ENCODE measurements at places on chromosomes 2 and 18.

DNA sequence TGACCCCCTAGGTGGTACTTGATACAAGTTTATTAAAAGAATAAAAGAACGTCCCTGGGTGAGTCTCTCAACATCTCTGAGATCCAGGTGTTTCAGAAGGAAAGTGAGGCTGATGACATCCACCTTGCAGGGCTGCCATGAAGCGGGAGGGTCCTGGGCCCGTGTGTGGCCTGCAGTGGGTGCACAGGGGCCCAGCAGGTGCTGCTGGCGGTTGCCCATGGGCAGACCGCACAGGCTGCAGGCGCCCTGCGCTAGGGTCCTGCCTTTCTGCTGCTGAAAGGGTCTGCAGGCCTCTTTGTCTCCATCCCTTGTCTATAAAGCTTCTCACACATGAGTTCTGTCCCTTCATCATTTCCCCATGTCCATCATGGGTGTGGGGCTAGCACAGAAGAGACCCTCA, 247.0 kb downstream of the TFCP2L1 start:
- DNase-seq, result no peak

- no peak for DNase-seq
Observed at GRCh38 chr2:239778042-239778851, 246.9 kb downstream of the NDUFA10 start.

DNA sequence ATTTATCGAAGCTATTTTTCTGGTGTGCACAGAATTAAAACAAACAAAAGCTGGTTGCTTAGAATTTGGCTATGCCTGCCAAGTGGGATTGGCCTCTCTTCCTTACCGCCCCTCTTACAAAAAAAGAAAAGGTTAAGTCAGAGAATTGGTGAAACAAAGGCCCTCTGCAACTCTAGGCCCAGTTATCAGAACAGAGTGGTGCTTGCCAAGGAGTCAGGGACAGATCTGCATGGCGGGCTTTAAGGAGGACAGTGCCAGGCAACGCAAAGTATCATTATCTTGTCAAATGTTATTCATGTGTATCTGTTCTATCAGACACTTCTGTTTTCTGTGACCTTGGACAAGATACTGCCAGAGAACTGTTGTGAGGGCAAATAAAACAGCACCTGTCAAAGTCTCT, 78.3 kb downstream of the TGIF1 start:
- no peak for DNase-seq

DNA sequence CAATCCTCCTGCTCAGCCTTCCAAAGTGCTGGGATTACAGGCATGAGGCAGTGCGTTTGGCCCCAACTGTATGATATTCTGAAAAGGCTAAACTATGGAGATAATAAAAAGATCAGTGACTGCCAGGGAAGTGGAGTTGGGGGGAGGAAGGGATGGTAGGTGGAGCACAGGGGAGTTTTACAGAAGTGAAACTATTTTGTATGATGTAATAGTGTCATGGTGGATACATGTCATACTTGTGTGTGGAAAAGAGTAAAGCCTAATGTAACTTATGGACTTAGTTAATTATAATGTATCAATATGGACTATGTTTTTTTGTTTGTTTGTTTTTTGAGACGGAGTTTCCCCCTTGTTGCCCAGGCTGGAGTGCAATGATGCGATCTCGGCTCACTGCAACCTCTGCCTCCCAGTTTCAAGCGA, 2.9 kb upstream of the GGCX start:
- DNase-seq, result no peak

DNA sequence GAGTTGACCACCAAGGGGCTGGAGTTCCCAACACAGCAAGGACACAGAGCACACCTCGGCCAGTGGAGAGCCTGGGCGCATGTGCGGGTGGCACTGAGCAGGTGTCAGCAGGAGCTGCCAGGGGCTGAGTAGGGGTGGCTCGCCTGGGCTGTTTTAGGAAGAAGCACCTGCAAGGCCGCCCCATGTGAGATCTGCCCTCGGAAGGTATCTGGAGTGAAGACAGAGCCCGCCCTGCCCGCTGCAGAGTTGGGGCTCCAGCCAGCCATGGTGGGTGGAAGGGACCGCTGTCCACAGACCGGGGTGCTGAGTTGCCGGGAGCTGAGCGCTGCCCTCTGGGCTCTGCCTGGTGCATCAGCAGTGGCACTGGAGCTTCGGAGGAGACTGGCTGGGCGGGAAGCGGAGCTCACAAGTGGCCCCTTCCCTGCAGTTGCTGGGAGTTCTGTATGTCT, 35.2 kb downstream of the MTERF4 start:
- DNase-seq, result no peak

GRCh38 chr2:25788457-25788856, 89.8 kb downstream of the ASXL2 start:
- no peak for DNase-seq

- DNase-seq, result no peak
Observed at GRCh38 chr2:30820381-30821055, 13.3 kb upstream of the CAPN13 start.

- no peak for DNase-seq
Observed at GRCh38 chr2:144084114-144084661, 435.7 kb downstream of the ZEB2 start.

GRCh38 chr2:212477571-212477970, 61.0 kb downstream of the ERBB4 start:
- DNase-seq, result peak; percentile 50

DNA sequence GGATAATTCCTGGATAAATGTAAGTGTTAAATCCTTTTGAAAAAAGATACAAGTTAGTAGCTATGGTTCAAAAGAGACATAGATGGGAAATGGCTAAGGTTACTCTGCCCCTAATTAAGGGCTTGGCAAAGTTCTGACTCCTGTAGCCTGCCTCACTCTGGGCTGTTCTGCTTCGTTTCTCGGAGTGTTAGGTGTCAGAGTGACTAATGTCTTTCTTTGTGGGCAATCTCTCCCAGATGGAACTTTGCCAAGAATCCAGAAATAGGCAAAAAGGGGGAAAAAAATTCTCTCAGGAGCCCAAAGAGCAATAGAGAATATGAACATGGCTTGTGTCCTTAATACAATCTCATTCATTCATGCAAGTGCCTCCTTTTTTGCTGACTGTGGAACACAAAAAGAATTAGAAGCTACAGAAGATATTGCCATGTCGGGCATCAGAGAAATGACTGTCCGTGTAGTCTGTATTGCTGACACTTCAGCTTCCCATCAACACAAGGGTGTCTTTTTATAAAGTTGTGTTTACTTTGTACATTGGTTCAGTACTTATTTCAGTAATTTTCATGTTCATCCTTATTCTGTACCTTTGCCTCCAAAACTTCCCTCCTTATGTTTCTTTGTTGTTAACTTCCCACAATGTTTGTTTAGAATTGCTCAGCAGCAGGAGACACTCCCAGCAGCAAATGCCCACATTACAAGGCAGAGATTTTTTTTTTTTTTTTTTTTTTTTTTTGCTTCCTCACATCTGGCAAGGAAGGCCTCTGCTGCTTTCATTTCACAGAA, 134.0 kb downstream of the FTCDNL1 start:
- no peak for DNase-seq

DNA sequence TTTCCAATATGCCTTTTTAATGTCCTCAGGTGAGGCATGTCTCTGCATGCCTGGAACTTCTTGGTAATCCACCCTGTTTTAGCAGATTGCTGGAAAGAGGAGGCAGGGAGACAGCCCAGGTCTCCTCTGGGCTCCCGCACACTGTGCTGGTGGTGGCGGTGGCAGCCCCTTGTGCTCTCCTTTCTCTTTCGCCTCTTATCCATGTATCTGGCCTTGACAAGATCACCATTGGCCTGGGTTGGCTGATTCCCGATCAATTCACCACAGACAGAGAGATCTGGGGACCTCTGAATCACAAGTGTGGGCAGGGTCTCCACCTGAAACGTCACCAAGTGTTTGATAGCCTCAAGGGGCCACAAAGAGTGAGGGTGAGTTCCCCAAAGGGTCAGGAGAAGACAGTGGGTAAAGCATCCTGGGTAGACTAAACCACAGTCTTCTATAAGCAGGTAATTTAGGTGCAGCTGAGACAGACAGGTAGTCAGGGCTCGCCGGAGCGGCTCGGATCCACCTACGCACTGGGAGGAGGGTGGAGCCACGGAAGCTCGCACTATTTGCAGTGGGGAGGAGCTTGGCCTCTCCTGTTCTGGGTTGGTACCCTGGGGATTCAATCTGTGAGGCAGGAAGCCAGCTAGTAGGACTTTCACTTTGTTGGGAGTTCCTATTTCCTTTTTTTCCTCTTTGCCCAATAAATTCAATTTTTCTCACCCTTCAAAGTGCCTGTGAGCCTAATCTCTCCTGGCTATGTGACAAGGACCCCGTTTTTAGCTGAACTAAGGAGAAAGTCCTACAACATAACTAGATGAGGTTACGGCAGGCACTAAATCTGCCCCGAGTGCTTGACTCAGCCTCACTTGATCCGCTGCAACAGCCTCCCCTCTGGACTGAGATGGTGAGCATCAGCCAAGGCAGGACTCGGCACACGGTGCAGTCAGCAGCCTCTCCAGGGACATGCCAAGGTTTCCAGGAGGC, 57.6 kb downstream of the SLC4A3 start:
- DNase-seq, result no peak

DNA sequence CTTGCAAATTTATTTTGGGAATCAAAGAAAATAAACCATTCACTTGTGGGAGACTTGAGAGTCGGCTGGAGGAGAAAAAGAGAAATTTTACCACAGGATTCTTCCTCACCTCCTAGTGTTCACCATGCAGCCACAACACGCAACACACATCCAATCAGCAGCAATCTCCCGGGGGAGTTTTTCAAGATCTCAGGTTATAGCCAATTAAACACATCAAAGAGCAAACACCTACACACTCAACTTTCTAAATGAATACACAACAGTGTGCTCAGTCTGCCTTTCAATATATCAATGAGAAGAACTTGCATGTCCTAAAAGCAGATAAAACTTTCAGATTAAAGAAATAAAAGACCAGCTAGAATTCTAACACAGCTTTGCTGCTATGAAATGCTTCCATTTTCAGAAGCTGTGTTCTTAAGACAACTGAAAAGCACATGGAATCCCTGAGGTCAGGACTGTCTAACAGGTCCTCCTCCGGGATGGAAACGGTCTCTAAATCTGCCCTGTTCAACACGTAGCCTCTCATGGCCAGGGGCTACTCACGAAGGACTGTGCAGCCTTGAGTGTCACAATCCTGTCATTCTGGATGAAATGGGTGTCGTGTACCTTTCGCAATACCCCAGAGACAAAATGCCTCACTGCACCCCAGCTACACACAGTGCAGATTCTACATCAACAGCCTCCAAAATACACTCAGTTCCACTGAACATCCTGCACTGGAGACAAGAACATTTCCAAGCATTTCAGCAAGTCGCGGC, 84.2 kb downstream of the ZNF516 start:
- DNase-seq, result no peak

- peak; percentile 63 for DNase-seq
Observed at GRCh38 chr18:56501896-56502295, 136.5 kb downstream of the TXNL1 start.

DNA sequence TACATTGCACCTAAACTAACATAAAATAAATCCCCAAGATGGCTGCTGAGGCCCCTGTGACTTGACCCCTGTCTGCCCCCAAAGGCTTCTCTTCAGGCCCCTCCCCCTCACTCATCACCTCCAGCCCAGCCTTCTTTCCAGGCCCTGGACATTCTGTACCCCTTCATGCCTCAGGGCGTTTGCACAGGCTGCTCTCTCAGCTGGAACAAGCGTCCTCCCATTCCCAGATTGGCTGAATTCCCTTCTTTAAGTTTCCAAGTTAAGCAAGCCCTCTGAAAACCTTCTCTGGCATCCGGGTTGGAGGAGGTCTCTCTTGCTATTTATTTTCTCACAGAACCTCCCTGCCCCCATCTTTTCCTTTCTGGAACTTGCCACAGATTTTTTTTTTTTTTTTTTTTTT, 165.2 kb upstream of the BCL2L11 start:
- no peak for DNase-seq

DNA sequence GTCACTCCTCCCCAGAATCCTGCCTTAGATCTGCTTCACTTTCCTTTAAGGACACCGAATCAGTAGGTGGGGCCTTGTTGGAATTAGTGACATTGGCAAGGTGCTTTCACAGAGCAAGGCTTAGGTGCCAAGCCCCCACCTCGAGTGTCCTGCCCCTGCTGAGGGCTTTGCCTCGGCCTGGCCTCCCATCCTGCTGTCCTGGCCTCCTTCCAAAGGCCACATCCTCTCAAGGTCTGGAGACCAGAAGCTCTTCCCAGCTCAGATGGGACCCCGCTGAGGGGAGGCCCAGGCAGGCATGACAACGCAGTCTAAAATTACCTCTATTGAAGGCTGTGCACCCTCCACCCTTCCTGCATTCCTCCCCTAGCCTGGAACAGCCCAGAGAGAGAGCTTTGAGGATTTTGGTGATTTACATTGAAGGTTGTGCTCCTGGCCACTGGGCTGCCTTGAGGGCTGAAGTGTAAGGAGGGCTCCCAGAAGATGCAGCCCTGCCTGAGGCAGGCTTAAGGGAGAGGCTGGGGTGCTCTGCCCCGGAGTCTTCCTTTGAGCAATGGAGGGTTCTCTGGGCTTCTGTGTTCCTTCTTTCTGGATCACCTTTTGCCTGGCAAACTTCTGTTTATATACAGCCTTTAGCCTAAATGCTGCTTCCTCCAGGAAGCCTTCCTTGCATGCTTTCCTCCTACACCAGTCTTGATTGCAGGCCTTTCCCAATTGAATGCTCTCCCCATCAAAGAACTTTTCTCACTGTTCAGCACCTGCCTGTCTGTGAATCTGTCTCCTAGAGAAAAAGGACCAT, 154.4 kb downstream of the DDX1 start:
- no peak for DNase-seq

- no peak for DNase-seq
Observed at GRCh38 chr2:120820263-120820952, 84.7 kb downstream of the GLI2 start.

Data from G401 (cell line).